Smooth muscle cell of trachea (primary cell): ENCODE measurements at places on chromosomes 16 and 17. TPM values are rescaled to one million over a fixed set of nuclear protein-coding genes. Genes with fewer than 3 reads are reported as not detected.

The SLC16A11 gene
- total RNA-seq = 0.66 TPM in 1 of 2 replicates, not detected in the other

The KRT25 gene
- not detected in 2 replicates for total RNA-seq

The SPSB3 gene
- 31.3 and 42.3 TPM in 2 replicates for total RNA-seq

The TMEM238L gene
- not detected in 2 replicates for total RNA-seq

The POLG2 gene
- 15.9 and 16.2 TPM in 2 replicates for total RNA-seq

The CMTM3 gene
- 7.1 and 12.2 TPM in 2 replicates for total RNA-seq

The KRTAP9-4 gene
- total RNA-seq = not detected in 2 replicates

The SLC43A2 gene
- 4.5 and 14.9 TPM in 2 replicates for total RNA-seq

The DOK4 gene
- 22.3 and 35.9 TPM in 2 replicates for total RNA-seq

The FA2H gene
- total RNA-seq = not detected in 2 replicates

The KCNH4 gene
- total RNA-seq = under 0.01 TPM in 1 of 2 replicates, not detected in the other

The C1QTNF1 gene
- 6.3 and 79.2 TPM in 2 replicates for total RNA-seq

The NEUROD2 gene
- total RNA-seq = not detected in 2 replicates

The ST6GALNAC2 gene
- 0.73 and 3.0 TPM in 2 replicates for total RNA-seq

The SLC4A1 gene
- not detected in 2 replicates for total RNA-seq

The ESRP2 gene
- total RNA-seq = 0.15 and 0.99 TPM in 2 replicates

The ARL2BP gene
- 70.1 and 76.9 TPM in 2 replicates for total RNA-seq

The ARHGAP23 gene
- 46.0 and 67.8 TPM in 2 replicates for total RNA-seq

The KRT28 gene
- total RNA-seq = not detected in 2 replicates

The CLEC18C gene
- total RNA-seq = 0.15 and 0.99 TPM in 2 replicates

The KIF19 gene
- total RNA-seq = under 0.01 TPM in 1 of 2 replicates, not detected in the other

The ADAD2 gene
- total RNA-seq = not detected in 2 replicates
